Stimulated activated CD8-positive, alpha-beta memory T cell treated with anti-CD3 and anti-CD28 coated beads, Interleukin-15, amount 100 ng/mL, for 24 hours (primary cell): ENCODE measurements at places on chromosomes 6 and 20.

- no peak for DNase-seq
Measured at GRCh38 chr6:156348849-156349248, 428.3 kb upstream of the ARID1B start.

- no peak for DNase-seq
Measured at GRCh38 chr20:50121858-50122271, 8.9 kb upstream of the UBE2V1 start.

DNA sequence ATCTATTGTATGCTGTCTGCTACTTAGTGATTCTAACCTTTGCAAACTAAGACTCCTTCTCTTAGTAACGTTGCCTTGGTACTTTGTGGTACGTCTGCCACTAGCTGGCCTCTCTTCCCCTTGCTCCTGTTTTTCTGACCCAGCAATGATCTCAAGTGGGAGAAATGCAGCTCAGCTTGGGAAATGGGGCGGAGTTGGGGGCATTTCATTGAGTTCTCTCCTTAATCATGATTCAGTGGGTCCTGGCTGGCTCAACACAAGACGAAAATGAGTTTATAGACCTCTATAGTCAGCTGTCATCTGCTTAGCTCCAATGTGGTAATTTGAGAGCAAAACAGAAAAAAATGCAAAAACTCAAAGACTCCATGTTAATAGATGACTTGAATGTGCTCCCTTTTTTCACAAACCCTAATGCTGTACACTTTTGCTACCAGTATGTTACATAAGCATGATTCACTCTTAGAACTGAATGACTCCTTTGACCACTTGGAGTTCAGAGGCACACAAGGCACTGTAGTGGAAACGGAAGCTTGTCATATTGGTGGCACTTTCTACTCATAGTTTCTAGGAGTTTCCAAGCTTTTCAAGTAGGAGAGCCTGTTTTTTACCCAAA, 55.3 kb upstream of the SOX4 start:
- no peak for DNase-seq

GRCh38 chr20:2402271-2402980, 21.7 kb downstream of the TGM6 start:
- no peak for DNase-seq

- DNase-seq, result no peak
Measured at GRCh38 chr6:153145591-153145990, 14.5 kb upstream of the RGS17 start.

DNA sequence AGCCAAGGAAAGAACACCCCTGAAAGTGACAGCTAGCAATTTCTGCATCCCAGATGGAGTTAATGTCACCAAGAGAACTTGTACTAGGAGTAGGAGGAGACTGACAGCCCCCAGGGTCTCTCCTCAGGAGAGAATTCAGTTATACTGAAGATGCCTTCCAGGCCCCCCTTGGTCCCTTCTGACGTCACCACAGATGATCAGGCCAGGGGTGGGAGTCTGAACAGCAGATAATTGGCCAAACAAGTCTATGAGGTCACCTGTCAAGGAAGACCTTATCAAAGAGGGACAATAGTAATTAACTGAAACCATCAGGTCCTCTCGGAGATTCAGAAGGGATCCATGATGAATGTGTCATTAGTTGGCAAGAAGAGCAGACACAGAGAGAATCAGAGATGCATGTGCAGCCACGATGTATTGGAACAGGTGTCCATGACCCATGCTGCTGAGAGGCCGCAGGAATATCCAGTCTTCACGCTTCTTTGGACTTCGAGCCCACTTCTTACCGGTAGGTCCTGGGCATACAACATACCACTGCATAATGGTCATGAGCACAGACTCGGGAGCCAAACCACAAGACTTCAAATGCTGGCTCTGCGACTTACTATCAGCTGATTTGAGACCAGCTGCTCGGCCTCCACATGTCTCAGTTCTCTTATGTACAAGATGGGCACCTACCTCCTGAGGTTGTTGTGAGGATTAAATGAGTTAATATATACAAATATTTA, 10.2 kb downstream of the TRIM10 start:
- no peak for DNase-seq

DNA sequence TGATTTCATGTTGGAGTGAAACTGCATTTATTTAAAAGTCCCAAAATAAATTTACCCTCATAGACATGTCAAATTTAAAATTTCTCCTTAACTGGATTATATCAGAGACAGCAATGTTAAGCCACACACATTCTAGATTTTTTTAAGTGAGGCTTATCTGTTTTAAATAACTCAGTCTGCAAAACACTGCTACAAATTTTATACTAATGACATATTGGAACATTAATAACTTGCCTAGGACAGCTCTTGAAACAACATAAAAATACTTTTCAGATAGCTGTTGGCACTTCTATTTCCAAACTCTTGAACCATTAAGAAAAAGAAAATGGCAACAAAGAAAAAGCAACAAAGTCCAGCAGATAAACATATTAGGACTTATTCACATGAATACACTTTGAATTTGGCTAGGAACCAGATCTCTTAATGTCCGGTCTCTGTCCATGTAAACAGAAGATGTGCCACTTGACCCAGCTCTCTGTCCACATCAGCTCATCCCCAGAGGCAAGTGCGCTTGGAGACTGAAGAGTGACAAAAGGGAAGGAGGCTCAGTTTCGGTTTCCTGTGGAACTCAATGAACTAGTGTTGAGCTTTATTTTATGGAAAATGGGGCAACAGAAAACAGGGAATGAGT, 219.3 kb upstream of the THBS2 start:
- no peak for DNase-seq

DNA sequence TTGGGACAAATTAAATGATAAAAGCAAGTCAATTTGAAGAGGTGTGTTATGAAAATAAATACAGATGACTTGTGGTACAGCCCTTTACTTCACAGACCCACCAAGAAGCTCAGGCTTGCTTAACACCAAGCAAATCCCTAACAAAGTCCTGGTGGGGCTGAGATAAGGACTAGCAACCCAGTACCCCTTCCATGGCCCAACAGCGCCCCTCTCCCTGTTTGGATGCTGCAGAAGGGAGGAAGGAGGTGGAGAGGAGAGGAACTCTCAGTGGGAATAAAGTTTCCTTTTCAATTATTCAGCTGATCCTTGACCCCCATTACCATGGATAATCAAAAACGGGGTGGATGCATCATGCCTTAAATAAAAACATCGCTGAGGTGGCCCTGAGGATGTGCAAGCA, 4.5 kb upstream of the ZNF831 start:
- no peak for DNase-seq

DNA sequence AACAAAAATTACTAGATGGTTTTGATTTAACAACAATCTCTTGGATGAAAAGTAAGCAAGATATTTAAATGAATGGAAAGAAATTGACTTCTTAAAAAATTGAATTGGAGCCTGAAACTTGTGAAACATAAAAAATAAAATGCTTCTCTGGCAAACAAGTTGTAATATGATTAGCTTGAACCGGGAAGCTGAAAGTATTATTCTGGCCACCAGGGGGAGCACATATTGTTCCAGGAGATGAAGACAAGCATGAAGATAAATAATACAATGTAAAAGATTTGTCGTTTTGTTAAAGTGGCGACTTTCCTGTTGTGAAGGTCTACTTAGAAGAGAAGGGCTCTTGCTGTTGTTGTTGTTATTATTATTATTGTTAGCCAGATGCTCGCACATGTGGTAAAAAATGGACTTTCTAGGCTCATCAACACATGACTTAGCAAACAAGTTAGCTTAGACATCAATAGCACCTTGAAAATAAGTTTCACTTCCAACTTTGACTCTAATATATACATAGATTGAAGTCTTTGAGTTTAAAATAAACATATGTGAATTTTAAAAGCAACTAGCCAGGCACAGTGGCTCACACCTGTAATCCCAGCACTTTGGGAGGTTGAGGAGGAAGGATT, 14.2 kb downstream of the PAX1 start:
- DNase-seq, result no peak

DNA sequence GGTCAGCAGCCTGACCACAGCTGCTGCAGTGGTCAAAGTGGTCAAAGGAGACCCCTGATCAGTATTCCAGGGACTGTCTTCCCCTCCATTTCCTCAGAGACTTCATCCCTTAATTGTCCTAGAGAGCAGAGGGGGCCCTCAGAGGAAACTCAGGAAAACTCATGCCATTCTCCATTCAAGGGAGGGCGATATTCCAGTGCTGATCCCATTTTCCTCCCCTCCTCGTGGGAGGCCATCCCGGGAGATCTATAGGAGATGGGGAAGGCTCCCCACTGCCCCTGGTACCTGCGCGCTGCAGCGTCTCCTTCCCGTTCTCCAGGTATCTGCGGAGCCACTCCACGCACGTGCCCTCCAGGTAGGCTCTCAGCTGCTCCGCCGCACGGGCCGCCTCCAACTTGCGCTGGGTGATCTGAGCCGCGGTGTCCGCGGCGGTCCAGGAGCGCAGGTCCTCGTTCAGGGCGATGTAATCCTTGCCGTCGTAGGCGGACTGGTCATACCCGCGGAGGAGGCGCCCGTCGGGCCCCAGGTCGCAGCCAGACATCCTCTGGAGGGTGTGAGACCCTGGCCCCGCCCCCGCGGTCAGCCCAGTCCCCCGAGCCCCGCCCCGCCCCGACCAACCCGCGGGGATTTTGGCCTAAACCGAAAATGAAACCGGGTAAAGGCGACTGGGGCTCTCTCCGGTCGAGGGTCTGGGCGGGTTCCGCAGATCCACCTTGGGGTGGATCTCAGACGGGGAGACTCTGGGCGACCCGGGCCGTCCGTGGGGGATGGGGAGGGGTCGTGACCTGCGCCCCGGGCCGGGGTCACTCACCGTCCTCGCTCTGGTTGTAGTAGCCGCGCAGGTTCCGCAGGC, 878 bp downstream of the HLA-C start:
- peak; percentile 48 for DNase-seq

- no peak for DNase-seq
Measured at GRCh38 chr20:47230811-47231256, 125.7 kb downstream of the ZMYND8 start.

DNA sequence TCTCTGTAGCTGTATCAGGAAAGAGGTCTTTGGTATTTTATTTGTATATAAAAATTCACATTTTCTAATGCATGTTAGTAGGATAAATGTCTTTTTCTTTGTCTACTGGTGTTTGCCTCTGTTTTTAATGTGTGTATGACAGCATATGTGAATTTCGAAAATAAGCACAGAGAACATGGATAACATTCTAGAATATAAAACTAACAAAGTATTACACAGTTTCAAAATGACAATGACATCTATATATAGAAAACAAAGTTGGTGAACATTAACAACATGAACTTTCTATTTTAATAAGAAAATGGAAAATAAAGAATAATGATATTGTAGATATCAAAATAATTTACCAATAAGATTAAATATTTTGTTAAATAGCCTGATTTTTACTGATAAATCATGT, 608.0 kb downstream of the COL12A1 start:
- no peak for DNase-seq

DNA sequence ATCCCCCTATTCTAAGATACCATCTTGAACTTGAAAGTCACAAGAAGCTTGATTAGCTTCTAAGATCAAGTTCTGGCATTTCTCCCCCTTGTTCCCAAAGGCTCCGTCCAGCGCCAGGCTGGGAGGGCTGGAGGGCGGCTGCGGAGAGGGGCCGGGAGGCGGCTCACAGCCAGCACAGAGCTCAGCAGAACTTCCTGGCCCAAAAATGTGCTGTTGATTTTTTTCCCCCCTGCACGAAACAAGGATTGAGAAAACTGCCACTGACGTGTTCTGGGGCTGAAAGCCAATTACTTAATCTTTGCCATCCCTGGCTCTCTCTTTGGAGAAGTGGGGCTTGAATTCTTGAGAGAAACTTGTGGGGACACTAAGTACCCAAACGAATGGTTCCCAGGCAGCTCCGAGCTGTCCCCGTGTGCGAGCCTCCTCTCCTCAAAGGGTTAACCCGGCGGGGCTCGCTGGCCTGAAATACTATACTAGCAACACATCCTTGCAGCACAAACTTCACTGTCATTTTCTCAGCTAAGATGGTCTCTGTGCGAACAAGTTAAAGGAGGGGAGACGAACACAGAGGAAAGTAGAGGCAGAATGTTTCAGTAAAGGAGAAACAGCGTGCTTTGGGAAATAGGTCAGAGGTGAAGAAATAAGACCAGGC, 452 bp downstream of the TRAF3IP2 start:
- no peak for DNase-seq

GRCh38 chr20:19786311-19786710, 28.3 kb downstream of the RIN2 start:
- DNase-seq, result no peak

DNA sequence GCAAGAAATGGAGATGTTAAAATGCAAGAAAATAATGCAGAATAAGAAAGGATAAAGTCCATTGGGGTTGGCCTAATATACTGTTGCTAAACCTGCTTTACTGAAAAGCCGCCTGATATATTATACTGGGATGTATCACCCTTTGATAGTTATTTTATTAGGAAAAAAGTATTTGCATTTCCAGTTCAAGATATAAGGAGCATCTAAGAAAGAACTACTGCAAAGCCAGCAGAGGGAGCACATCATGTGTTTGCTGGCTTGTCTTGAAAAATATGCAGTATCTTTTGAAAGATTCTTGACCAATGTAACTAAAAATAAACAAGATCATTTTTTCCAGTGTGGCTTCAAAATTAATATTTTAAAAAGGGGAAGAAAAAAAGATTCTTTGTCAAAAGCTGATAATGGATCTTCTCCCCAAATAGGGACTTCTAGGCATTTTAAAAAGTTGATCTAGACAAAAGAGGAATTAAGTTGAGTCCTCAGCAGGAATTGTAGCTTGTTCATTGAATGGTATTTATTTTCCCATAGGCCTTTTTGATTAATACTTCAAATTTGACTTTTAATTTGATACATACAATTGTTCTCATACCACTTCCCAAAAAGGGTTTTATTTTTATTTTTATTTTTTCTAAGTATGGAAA, 214.9 kb downstream of the ZFAND3 start:
- DNase-seq, result no peak

DNA sequence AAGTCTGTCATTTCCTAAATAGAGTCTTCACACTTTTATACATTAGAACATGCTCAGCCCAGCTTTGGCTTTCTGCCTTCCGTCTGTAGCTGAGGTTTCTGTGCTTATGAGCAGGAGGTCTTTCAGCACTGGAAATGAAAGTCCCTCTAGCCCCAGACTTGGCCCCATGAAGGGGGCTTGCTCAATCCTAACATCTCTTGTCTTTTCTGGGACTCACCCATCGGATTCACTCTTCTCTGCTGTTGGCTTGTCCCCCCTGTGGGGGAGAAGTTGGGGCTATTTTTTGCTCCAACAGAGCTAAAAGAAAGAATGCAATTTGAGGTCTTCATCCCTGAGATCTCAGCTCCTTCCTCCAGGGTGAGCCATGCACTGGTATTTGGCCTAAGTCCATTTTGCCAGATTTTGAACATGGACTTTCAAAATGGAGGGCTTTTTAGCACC, 177.7 kb downstream of the MRPL14 start:
- no peak for DNase-seq

DNA sequence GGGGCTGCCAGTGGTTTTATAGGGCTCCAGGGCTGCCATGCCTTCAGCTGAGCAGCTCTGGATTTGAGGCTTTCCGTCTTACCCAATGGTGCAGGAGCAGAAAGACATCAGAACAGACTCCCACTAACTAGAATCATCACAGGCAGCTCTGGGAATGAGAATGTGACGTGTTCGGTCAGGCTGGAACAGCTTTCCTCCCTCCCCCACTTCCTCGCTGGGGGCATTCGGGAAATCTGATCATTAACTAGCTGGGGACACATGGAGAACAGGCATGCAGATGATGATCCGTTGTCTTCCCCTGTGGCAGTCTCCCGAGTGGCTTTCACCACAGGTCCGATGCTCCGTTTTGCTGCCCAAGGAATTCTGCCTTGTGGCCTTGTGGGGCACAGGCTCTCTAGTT, 5.5 kb upstream of the MTG2 start:
- DNase-seq, result no peak

- DNase-seq, result no peak
Measured at GRCh38 chr6:31859923-31860322, 2.7 kb downstream of the NEU1 start.
